ENCODE measurements at places on chromosomes 3 and 15. TPM values are rescaled to one million over a fixed set of nuclear protein-coding genes. Genes with fewer than 3 reads are reported as not detected.

GOLGA6L22 gene
- not detected for total RNA-seq

DNA sequence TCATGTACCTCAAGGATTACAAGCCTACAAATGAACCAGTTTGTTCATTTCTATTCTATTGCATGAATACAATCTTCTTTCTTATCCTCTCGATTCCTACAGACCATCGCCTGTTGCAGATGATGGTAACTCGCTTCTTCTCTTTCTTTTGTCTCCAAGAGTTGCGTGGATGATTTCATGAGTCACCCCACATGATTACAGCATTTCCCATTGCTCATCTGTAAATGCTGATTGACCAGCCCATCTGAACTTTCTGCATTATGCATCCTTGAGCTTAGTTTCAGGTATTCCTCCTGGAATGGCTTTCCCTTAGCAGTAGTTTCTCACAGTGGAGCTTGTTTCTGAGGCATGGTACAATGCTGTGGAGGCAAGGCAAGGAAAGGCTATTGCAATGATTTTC lies 109.6 kb upstream of the TOPAZ1 start:
- peaks cover 9% of the 10 kb centered on the region for H3K4me1 ChIP-seq
- H3K27me3 ChIP-seq = peaks cover 8% of the 10 kb centered on the region
- H3K27ac ChIP-seq = no peak overlapping the region
- H3K36me3 ChIP-seq = no peaks in the 10 kb centered on the region

DNA sequence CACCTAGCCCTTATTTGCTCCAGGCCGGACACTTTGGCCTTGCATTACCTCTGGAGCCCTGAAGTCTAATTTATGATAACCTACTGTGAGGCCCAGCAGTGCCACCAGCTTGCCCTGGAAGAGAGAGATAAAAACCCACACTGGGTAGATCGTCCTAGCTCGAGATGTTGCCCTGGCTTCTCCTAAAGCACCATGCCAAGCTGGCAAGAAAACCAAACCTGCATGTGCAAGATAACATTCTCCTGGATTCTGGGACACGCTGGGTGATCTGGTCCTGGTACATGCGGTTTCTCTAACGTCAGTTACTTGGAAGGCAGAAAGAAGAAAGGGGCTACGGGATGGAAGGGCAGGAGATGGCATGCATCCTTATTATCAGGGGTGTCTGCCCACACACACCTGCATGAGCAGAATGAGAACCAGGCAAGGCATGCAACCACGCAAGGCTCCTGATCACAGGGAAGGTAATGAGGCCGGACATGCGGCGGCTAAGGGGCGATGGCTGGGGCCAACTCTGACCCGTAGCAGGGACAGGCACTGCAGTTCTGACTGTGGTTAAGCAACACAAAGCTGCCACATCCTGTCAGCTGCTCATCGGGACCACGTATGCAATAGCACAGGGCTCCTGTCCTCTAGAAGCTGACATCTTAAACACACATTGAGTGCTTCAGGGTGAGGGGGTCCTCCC lies 73.0 kb downstream of the OXNAD1 start:
- peak overlapping the region; percentile 92 for H3K27ac ChIP-seq
- H3K4me1 ChIP-seq = peaks cover 35% of the 10 kb centered on the region
- DNase-seq = peak; percentile 87
- no peaks in the 10 kb centered on the region for H3K27me3 ChIP-seq

DNA sequence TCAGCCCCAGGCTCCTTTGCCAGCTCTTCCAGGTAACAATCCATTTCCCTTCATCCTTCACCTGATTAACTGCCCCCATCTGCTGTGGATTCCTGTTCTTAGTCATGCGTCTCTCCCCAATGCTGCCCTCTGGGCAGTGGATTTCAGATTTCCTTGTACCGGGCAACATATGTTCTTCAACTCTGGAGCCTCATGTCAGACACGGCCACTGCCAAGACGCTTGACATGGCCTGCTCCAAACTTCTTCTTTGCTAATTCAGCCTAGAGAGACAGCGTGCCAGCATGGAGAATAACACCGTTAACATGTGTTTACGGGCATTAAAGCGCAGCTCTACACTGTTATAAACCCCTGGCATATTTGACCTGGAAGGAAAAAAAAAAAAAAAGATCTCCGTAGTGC lies 1035.1 kb upstream of the NR2F2 start:
- DNase-seq = no peak
- H3K4me3 ChIP-seq = no peak overlapping the region
- peaks cover 1% of the 10 kb centered on the region for H3K36me3 ChIP-seq
- peaks cover 13% of the 10 kb centered on the region for H3K4me1 ChIP-seq
- peaks cover 46% of the 10 kb centered on the region for H3K27me3 ChIP-seq

SPSB4 gene
- 0.07 TPM for total RNA-seq

SATB1 gene
- total RNA-seq = 571 TPM

- H3K27ac ChIP-seq = peak overlapping the region; percentile 39
- no peak overlapping the region for H3K4me3 ChIP-seq
- H3K27me3 ChIP-seq = no peaks in the 10 kb centered on the region
- DNase-seq = no peak
Observed at GRCh38 chr15:44532689-44533088, 4.3 kb upstream of the EIF3J start.

DNA sequence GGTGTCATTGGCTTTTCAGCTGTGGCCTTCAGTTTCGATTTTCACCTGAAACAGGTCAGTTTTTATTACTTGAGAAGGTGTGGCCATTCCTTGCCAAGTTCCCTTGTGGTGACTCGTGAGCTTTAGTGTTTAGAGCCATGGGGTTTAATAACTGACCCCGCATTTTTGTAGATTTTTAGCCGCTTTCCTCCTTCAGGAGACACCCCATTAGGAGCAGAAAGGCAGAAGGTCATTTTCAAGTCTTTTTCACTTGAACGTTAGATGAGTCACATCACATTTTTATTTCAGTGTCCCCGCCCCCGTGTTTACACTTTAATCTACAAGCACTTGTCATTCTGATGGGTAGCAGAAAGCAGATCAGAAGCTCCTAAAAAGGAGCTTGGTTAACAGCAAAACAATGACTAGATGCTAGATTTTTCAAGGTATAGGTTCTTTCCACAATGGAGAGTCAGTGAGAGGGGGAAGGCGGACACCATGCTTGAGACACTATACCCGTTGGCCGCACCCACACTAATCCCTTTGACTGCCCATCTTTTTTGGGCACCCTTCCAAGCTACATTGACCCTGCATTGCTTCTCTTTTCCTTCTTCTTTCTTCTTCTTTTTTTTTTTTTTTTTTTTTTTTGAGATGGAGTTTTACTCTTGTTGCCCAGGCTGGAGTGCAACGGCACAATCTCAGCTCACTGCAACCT lies 132.7 kb downstream of the GHSR start:
- DNase-seq = no peak
- H3K27ac ChIP-seq = peak overlapping the region; percentile 52
- no peak overlapping the region for H3K4me3 ChIP-seq

DNA sequence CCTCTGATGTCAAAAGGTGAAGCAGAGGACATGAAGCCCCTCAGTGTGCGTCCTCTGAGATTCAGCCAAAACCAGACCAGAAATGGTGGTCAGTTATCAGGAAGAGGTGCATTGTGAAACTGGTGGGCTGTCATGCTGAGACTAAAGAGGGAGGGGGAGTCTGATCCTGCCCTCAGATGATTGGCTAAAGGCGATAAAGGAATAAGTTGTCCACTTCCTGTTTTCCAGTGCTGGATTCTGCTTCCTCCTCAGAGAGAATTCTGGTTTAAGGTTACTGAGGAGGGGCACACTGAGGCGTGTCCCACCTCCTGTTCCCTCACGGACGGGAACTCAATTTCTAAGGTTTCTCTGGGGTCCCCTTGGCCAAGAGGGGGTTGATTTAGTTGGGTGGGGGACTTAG lies 97.0 kb upstream of the UBE3A start:
- no peaks in the 10 kb centered on the region for H3K36me3 ChIP-seq
- H3K4me1 ChIP-seq = no peaks in the 10 kb centered on the region
- no peak overlapping the region for H3K4me3 ChIP-seq
- DNase-seq = no peak
- H3K27ac ChIP-seq = no peak overlapping the region
- H3K27me3 ChIP-seq = no peaks in the 10 kb centered on the region

RASL12 gene
- total RNA-seq = not detected

MINDY2 gene
- 10.1 TPM for total RNA-seq

- no peak for DNase-seq
- peaks cover 66% of the 10 kb centered on the region for H3K36me3 ChIP-seq
- H3K4me1 ChIP-seq = peaks cover 14% of the 10 kb centered on the region
Observed at GRCh38 chr3:57646723-57647122, 46.2 kb downstream of the DENND6A start.

GRCh38 chr3:126956866-126957650 lies 25.9 kb upstream of the PLXNA1 start:
- no peaks in the 10 kb centered on the region for H3K27me3 ChIP-seq
- peaks cover 2% of the 10 kb centered on the region for H3K4me1 ChIP-seq
- no peak for DNase-seq
- H3K27ac ChIP-seq = no peak overlapping the region
- no peak overlapping the region for H3K4me3 ChIP-seq

ZCWPW2 gene
- not detected for total RNA-seq

TGM4 gene
- not detected for total RNA-seq

ROBO2 gene
- total RNA-seq = not detected
